Fibroblast of skin of right quadriceps (primary cell): ENCODE measurements at places on chromosomes 1 and 21.
A peak's percentile ranks its signal among the peaks of the same experiment; 100 is the strongest.

DNA sequence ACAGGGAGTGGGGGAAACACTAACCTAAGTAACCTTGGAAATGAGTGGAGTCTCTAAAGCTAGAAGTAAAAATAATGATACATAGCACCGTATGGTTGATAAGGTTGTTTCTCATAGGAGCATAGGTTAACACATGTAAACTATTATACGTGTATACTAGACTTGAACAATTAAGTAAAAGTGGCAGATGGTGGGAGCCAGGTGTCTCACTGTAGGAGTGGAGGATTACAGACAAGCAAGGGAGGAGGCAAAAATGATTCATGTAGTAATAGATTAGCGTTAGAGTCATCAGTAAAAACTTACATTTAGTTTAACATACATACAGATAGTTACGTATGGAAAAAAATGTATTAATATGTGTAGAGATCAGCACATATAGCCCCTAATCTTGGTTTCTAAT, 138.4 kb upstream of the DSCAM start:
- no peak for DNase-seq

DNA sequence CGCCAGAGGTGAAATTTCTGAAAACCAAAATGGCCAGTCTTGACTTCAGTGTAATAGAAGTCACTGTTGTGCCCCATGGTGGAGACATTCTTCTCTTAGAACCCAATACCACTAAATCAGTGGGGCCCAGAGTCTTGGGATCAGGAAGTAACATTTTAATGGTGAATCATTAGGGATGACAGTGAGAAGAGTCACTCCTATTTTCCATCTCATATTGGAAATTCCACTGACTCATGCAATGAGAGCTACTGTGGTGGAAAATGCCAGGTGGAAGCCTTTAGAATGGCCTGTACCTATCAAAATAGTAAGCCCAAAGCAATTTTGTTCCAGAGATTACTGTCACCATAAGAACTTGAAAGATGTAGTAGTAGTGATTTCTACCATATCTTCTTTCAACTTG, 20.6 kb upstream of the PPM1J start:
- peak; percentile 86 for DNase-seq

- DNase-seq = no peak
These were observed 1112.3 kb downstream of the KCNT2 start for GRCh38 chr1:195495720-195496635.

GRCh38 chr1:20086800-20087199, 16.8 kb downstream of the PLA2G5 start:
- no peak for DNase-seq

GRCh38 chr1:24503870-24504523, 1.4 kb downstream of the RCAN3 start:
- DNase-seq = no peak

DNA sequence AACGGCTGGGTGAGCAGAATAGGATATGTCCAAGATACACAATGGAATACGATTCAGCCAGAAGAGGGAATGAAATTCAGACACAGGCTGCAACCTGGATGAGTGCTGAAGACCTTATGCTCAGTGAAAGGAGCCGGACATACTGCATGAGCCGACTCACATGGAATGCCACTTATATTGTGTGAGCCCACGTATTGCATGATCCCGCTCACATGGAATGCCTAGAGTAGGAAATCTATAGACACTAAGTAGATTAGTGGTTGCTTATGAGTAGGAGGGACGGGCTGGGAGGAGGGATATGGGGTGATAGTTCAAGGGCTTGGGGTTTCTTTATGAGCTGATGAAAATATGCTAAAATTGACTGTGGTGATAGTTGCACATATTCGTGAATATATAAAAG, 26.8 kb downstream of the TMPRSS2 start:
- peak; percentile 90 for DNase-seq

DNA sequence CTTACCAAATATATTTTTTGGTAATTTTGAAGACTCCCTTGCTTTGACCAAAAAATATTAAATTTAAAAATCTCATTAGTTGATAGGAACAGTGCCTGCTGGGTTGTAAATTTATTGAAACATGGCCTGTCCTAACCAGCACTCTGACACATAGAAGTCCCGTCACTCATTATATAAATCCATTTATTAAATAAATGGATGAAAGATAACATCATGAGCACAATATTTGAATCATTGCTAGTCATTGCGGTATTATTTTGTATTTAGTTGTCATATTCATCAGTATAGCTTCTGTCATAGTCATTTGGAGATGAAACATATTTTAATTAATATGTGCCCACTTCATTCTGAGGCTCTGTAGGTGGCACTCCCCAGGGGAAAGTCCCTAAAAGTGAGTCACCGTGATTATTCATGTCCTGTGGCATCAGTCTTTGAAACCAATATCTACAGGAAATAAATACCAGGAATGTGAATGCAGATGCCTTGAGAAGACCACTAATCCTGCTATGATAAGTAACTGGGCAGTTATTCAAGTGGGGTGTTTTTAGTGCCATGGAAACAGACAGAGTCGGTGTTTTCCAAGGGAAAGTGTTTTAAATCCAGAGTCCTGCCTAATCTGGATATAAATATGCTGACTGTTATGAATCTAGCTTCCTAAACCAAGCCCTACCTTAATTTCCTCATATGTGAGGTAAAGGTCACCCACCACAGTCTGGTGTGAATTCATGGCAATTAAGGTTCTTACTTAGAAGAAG, 302.0 kb downstream of the DUSP10 start:
- peak; percentile 98 for DNase-seq

GRCh38 chr1:234361102-234361603, 12.1 kb upstream of the COA6 start:
- no peak for DNase-seq

- DNase-seq = no peak
These were observed 4.4 kb downstream of the RCSD1 start for GRCh38 chr1:167634435-167634834.

DNA sequence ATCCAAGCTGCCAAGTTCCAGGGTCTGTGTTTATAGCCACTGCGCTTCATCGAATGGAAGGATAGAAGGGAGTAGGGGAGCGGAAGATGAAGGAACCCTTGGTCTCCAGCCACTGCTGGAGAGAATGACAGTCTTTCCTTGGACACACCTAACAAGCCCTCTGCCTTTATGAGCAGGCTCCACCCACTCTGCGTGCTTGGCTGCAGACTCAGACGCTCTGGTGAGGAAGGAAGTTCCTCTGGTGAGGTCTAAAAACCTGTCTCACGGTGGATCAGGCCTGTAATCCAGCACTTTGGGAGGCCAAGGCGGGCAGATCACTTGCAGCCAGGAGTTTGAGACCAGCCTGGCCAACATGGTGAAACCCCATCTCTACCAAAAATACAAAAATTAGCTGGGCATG, 55.4 kb downstream of the MATN1 start:
- DNase-seq = peak; percentile 15

DNA sequence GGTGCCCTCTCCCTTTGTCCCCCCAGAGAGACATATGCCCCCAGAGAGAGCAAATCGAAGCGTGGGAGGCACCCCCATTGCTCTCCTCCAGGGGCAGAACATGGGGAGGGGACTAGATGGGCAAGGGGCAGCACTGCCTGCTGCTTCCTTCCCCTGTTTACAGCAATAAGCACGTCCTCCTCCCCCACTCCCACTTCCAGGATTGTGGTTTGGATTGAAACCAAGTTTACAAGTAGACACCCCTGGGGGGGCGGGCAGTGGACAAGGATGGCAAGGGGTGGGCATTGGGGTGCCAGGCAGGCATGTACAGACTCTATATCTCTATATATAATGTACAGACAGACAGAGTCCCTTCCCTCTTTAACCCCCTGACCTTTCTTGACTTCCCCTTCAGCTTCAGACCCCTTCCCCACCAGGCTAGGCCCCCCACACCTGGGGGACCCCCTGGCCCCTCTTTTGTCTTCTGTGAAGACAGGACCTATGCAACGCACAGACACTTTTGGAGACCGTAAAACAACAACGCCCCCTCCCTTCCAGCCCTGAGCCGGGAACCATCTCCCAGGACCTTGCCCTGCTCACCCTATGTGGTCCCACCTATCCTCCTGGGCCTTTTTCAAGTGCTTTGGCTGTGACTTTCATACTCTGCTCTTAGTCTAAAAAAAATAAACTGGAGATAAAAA, 8.4 kb downstream of the EFNA3 start:
- DNase-seq = no peak

DNA sequence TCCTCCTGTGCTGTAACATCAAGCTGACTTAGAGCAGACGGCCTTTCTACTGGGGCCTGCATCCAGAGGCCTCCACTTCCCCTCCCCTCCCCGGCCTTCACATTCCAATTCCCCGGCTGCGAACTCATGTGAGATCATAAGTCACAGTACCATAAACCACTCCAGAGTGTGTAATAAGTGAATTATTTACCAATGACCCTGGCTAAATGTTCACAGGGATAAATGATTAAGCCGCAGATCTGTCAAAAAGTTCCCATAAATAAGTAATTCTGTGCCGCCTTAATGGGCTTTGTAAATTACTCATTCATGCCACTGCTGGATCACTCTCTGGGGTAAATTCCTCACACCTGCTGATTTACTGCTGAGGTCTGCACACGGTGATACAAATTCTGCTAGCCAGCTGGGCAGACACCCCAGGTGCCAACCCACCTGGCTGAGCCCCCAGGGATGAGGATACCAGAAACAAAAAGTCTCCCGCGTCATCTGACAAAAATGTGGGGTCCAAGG, 27.4 kb upstream of the KIRREL1 start:
- peak; percentile 87 for DNase-seq

- DNase-seq = peak; percentile 26
These were observed 110.0 kb downstream of the GRIK3 start for GRCh38 chr1:36924282-36924811.

GRCh38 chr1:200337831-200338230, 72.0 kb downstream of the ZNF281 start:
- DNase-seq = no peak

- DNase-seq = no peak
These were observed 178.9 kb upstream of the C1orf105 start for GRCh38 chr1:172241540-172241939.

DNA sequence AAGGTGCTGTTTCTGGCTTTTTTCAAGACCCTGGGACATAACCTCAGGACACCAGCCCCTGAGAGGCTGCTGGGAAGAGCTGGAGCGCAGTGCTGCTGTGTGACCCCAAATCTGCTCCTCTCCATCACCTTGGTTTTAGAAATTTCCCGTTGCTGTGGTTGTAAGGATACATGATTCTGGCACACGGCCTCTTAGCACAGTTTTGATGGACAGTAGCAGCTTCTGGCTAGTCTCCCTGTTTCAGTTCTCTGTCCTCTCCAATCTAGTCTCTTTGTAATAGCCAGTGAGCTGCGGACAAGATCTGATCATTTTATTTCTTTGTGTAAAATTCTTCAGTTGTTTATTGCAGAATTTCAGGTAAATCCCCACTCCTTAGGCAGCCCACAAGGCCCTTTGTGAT, 3.1 kb downstream of the CLIC6 start:
- no peak for DNase-seq

DNA sequence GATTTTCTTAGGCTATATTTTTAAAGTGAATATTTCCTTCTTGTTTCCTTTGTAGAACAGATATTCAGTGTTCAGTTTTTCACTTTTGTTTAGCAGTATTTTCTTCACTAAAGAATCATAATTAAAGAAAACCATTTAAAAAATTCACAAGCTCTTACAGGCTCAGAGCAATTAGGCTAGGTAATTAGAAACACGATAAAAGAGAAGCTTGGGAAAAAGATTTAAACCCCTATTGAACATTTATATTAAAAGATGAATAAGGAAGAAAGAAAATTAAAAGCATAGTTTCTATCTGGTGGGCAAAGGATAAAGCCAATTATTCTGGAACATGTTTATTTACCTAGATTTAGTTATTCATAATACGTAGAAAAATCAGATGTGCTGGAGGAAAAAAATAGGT, 942.6 kb downstream of the PLA2G4A start:
- no peak for DNase-seq

GRCh38 chr1:234769284-234769985, 159.5 kb upstream of the IRF2BP2 start:
- no peak for DNase-seq

DNA sequence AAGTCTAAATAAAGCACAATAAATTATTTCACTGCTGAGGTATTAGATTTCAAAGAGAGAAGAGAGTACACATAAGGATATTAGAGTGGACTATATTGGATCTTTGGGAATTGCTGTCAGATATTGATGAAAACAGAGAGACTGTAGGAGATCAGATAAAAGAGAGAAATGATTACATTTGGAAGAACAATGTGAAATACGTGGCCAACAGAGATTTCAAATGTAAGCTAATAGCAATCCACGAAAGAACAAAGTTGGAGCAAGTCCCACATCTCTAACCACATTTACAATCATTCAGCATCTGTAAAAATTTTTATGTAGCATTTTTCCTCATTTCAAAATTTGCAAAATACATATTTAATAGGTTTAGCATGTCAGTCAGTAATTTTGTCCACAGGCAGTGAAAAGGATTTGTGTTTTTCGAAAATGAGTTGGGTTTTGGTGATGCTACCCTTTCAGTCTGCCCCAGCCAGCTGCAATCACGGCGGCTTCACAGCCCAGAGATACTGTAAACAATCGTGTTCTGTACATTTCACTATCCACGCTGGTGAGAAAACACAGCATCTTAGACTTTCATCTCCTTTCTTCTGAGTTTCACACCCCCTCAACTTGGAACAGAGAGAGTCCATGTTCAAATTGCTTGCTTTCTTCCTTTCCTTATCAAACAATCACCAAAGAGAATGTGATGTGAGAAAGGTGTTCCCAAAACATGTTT, 209.1 kb upstream of the LYPLAL1 start:
- DNase-seq = no peak

- no peak for DNase-seq
These were observed 40.5 kb upstream of the SAMD13 start for GRCh38 chr1:84260852-84261518.

DNA sequence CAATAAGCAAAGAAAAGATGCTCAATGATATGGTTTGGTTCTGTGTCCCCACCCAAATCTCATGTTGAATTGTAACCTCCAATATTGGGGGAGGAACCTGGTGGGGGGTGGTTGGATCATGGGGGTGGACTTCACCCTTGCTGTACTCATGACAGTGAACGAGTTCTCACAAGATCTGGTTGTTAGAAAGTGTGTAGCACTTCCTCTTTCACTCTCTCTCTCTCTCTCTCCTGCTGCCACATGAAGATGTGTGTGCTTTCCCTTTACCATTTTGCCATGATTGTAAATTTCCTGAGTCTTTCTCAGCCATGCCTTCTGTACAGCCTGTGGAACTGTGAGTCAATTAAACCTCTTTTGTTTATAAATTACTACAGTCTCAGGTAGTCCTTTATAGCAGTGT, 248.4 kb downstream of the HHIPL2 start:
- DNase-seq = no peak
